PC-9 (cell line): ENCODE measurements at places on chromosomes 4 and X. TPM values are rescaled to one million over a fixed set of nuclear protein-coding genes. Genes with fewer than 3 reads are reported as not detected.

- no peaks in the 10 kb centered on the region for H3K27me3 ChIP-seq
- H3K27ac ChIP-seq, result no peak overlapping the region
- H3K4me1 ChIP-seq, result no peaks in the 10 kb centered on the region
- no peak overlapping the region for H3K4me3 ChIP-seq
These were observed 8.8 kb upstream of the GRPR start for GRCh38 chrX:16114611-16115010.

DNA sequence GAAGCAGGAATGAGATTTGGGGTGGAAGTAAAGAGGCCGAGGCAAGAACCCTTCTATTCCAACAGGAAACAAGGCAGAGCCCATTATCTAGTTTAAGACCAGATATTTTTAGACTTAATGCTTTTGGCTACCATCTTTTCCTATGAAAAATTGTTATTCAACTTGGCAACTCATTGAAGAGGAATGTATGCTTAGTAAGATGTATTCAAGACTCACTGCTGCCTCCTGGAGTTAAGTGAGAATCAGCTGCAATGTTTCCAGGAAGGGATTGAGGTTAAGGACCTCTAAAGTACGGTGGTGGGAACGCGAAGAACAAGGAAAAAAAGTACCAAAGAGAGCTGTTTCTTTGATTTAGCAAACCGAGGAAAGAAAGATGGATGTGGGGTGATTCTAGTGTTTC lies 89.1 kb downstream of the RAPGEF2 start:
- no peak for DNase-seq
- no peaks in the 10 kb centered on the region for H3K36me3 ChIP-seq
- no peaks in the 10 kb centered on the region for H3K27me3 ChIP-seq
- H3K4me3 ChIP-seq, result no peak overlapping the region

The PRDM8 gene
- 0.26 and 0.88 TPM in 2 replicates for total RNA-seq

DNA sequence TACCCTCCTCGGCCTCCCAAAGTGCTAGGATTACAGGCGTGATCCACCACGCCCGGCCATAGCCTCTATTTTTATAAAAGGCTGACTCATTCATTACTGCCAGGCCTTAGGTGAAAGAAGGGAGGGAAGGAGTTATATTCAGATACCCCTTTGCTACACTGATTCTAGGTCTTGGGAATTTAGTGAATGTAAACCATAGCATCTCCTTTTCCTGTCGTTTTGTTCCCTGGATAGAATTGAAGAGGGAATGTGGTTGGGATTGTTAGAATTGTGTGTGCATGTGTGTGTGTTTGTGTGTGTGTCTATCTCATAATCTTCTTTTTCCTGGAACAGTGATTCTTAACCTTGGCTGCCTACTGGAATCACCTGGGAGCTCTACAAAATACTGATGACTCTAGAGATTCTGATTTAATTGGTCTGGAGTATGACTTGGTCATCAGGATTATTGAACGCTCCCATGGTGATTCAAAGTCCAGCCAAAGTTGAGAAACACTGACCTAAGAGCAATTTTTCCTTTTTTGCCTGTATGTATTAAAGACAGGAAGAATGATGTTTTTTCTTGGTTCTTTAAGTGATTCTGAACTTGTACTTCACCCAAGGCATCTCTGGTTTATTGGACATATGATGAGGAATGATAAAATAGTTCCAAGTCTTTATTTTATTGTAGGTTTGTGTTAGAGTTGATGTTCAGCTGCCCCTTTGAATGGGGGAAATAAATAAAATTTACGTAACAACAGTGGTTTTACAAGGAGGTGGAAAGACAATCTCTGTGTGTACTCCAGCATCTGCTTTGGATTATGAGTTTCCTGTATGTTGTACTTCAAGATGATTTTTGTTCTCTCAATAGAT lies 37.0 kb downstream of the NAP1L5 start:
- H3K4me1 ChIP-seq, result peaks cover 31% of the 10 kb centered on the region
- H3K4me3 ChIP-seq, result no peak overlapping the region
- no peaks in the 10 kb centered on the region for H3K36me3 ChIP-seq
- peak overlapping the region; percentile 76 for H3K27ac ChIP-seq
- H3K27me3 ChIP-seq, result no peaks in the 10 kb centered on the region
- no peak for DNase-seq

DNA sequence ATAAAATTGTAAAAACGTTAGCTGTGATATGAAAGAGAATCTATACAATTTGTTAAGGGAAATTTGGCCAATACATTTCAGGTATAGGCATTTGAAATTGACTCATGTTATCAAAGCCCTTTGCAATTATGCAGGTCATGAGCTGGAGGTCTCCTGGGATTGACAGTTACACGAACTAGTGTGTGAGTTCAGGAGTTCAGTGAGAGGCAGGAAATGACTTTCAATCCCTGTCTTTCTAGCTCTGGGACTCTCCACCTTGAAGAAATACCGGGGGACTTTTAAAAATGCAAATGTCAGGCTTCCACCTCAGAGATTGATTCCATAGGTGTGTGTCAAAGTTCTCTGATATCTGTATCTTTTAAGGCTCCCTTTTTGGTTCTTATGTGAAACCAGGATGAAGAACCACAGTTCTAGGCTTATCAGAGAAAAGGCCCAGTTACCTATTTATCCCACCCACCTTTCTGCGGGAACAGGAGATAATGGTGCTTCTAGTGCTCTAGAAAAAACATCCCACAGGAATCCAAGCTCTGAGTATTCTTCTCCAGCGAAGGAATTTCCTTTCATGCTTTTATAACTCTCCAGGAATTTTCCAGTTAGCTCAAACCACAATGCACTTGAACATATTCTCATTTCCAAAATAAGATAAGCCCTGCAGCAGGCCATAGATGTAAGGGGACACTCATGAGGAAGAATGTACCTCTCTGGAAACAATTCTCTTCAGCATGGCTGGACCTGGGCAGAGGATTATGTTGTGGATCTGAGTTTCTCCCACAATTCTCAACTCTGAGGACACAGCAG lies 501.0 kb downstream of the IDS start:
- no peaks in the 10 kb centered on the region for H3K4me1 ChIP-seq
- H3K4me3 ChIP-seq, result no peak overlapping the region
- no peak for DNase-seq
- H3K36me3 ChIP-seq, result no peaks in the 10 kb centered on the region
- H3K27ac ChIP-seq, result no peak overlapping the region

The F8 gene
- total RNA-seq, result 13.8 and 15.2 TPM in 2 replicates

The HMX1 gene
- not detected in 2 replicates for total RNA-seq

DNA sequence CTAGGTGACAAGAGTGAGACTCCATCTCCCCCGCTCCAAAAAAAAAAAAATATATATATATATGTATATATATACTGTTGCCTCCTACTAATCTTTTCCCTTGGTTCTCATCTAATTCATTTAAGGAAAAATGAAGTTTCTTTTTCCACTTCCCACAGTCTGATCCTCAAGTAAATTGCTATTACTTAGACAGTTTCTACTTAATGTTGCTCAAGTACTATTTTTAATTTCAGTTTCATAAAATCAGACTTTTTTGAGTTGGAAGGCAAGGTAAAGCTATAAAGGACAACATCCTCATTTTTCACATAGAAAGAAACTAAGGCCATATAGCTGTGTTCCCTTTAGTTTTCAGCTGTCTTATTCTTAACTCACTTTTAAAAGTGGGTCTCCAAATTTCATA lies 5.8 kb downstream of the RXFP1 start:
- no peaks in the 10 kb centered on the region for H3K36me3 ChIP-seq
- no peaks in the 10 kb centered on the region for H3K4me1 ChIP-seq
- no peak overlapping the region for H3K4me3 ChIP-seq
- DNase-seq, result no peak
- H3K27me3 ChIP-seq, result no peaks in the 10 kb centered on the region

The MSN gene
- 177 and 235 TPM in 2 replicates for total RNA-seq

DNA sequence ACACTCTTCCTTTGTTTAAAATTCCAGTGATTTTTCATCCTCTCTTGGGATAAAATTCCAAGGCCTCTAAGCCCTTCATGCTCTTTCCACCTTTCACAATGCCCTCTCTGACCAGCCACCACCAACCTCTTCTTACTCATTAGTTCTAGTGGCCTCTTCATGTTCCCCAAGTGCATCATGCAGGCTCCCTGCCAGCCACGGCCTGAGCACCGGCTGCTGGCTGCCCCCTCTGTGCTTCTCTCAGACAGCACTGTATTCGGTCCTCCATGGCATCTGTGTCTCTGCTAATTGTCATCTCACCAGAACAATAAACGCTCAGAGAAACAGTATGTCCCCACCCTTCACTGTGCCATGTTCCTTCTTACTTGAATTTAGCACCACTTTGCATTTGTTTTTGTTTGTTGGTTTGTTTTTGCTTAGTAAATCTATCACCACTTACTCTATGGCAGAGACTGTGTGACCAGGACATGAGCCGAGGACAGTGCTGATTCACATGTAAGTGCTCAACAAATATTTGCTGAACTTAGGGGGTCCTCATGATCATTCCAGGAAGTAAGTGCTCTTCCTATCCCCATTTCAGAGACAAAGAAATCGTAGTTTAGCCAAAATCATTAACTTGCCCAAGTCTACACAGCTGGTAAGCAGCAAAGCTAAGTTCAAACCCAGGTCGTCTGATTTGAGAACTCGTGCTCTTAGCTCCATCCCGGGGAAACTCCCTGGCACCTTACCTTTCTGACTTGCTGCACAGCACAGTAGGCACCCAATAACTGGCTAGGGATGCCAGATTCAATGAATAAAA lies 77.1 kb upstream of the UCP1 start:
- H3K36me3 ChIP-seq, result no peaks in the 10 kb centered on the region
- no peak overlapping the region for H3K4me3 ChIP-seq
- no peak overlapping the region for H3K27ac ChIP-seq
- no peaks in the 10 kb centered on the region for H3K4me1 ChIP-seq

GRCh38 chr4:3324093-3324815 lies 31.4 kb downstream of the RGS12 start:
- DNase-seq, result no peak
- no peaks in the 10 kb centered on the region for H3K27me3 ChIP-seq
- no peak overlapping the region for H3K27ac ChIP-seq
- no peaks in the 10 kb centered on the region for H3K36me3 ChIP-seq

GRCh38 chrX:115650449-115650848 lies 89.5 kb downstream of the PLS3 start:
- DNase-seq, result no peak
- no peaks in the 10 kb centered on the region for H3K27me3 ChIP-seq
- H3K27ac ChIP-seq, result peak overlapping the region; percentile 83
- H3K4me1 ChIP-seq, result peaks cover 27% of the 10 kb centered on the region
- H3K36me3 ChIP-seq, result peaks cover 9% of the 10 kb centered on the region; the same call in 1 of the 2 replicates
- H3K4me3 ChIP-seq, result no peak overlapping the region

DNA sequence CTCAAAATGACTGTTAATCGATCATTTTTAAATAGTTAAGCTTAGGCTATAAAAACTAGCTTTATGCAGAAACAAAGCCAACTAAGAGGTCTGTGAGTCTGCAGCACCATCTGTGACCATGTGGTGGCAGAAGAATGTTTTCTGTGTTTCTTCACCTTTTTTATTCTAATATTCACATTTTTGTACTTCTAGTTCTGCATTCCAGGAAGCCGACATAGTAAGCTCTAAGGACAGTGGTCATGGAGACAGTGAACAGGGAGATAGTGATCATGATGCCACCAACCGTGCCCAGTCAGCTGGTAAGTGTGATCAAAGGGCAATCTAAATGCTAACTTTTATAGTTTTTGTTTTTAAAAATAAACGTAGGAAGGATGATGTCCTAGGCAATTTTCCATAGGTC lies 5.6 kb downstream of the PCDH10 start:
- no peak overlapping the region for H3K27ac ChIP-seq
- no peak overlapping the region for H3K4me3 ChIP-seq
- DNase-seq, result no peak
- no peaks in the 10 kb centered on the region for H3K36me3 ChIP-seq
- no peaks in the 10 kb centered on the region for H3K27me3 ChIP-seq

DNA sequence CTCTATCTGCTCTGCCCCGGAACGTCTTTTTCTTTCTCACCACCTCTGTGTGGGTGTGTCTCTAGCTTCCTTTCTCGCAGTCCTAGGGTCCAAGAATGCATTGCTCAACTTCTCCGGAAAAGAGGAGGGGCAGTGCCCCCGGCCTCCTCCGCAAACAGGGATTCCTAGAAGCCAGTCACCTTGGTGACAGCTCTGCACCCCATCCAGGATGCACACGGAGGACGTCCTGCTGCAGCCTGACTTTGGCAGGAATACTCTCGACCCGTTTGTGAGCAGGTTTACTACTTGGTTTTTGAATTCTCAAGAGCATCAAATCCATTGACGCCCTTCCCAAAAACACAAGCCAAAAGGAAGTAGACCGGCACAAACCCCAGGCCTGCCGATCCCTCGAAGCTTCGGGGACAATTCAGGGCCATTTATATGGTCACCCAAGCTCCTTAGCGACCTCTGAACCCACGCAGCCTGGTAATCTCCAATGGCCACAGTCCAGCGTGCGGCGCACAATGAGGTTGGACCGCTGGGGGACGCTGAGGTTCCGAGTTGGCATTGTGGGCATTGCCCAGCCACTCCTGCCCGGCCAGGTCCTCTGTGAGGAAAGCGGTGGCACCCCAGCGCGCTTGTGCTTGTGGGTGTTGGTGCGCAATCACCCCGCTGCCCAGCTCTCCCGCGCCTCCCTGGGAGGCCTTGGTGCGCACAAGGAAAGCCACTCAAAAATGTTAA lies 9.8 kb downstream of the NKX3-2 start:
- H3K4me1 ChIP-seq, result no peaks in the 10 kb centered on the region
- H3K27ac ChIP-seq, result no peak overlapping the region
- H3K4me3 ChIP-seq, result no peak overlapping the region
- peaks cover 19% of the 10 kb centered on the region for H3K27me3 ChIP-seq

- H3K4me1 ChIP-seq, result peaks cover 39% of the 10 kb centered on the region
- no peaks in the 10 kb centered on the region for H3K27me3 ChIP-seq
- peak overlapping the region; percentile 100 for H3K27ac ChIP-seq
- H3K4me3 ChIP-seq, result peak overlapping the region; percentile 99
- H3K36me3 ChIP-seq, result peaks cover 29% of the 10 kb centered on the region
- no peak for DNase-seq
These were observed 872 bp downstream of the G6PD start for GRCh38 chrX:154545673-154546274.

The MAGEB10 gene
- total RNA-seq, result not detected in 2 replicates

DNA sequence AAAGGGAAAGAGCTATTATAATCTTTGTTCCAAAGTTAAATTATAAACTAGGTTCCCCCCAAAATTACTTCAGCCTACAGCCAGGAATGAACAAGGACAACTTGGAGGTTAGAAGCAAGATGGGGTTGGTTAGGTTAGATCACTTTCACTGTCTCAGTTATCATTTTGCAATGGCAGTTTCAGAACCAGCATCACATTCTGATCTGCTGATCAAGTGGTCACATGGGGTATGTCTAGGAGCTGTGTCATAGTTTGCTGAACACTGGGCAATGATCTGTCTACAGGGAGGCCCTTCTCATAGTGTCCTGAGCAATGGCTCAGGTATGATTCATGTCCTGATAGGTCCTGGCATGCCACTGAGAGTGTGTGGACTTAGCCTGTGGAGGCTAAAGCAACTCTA lies 41.6 kb upstream of the XIAP start:
- H3K4me3 ChIP-seq, result no peak overlapping the region
- H3K4me1 ChIP-seq, result peaks cover 36% of the 10 kb centered on the region
- peak; percentile 34 for DNase-seq
- H3K27me3 ChIP-seq, result no peaks in the 10 kb centered on the region

DNA sequence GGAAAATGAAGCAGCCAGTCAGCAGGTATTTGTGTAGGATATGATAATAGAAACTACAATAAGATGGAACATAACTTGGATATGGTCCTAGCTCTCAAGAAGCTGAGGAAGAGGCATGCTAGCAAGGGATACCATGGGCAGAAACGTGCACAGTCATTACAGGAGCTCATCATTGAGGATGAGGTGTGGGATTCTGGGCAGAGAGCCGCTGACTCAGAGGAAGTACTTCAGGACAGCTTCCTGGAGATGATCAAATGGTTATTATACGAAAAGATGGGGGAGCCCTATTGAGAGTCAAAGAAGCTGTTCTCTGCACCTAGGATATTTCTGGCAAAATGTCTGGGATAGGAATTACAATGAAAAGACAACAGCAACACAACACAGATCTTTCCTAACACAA lies 116.0 kb upstream of the PDE5A start:
- no peak overlapping the region for H3K27ac ChIP-seq
- H3K4me1 ChIP-seq, result no peaks in the 10 kb centered on the region
- no peaks in the 10 kb centered on the region for H3K27me3 ChIP-seq
- no peaks in the 10 kb centered on the region for H3K36me3 ChIP-seq
- no peak for DNase-seq
